Activated CD8-positive, alpha-beta T cell treated with anti-CD3 and anti-CD28 coated beads for 36 hours (primary cell): ENCODE measurements at places on chromosomes 13 and 19.

DNA sequence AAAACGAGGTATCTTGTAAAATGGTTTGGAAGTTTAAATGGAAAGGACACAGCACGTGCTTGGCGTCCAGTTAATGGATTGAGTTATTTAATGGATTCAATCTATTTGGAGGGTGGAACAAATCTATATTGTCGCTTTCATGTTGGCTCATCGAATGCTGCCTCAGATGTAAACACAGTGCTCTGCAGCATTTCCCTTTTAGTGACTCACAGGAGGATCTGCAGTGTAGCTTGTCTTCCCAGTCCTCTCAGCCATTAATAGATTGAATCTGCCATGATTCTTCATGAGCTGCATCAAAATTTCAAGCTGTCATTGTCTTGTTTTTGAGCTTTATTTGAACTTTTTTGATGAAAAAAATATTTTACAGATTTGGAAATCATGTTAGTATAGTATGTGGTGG, 44.7 kb downstream of the DHRS12 start:
- no peak for DNase-seq

DNA sequence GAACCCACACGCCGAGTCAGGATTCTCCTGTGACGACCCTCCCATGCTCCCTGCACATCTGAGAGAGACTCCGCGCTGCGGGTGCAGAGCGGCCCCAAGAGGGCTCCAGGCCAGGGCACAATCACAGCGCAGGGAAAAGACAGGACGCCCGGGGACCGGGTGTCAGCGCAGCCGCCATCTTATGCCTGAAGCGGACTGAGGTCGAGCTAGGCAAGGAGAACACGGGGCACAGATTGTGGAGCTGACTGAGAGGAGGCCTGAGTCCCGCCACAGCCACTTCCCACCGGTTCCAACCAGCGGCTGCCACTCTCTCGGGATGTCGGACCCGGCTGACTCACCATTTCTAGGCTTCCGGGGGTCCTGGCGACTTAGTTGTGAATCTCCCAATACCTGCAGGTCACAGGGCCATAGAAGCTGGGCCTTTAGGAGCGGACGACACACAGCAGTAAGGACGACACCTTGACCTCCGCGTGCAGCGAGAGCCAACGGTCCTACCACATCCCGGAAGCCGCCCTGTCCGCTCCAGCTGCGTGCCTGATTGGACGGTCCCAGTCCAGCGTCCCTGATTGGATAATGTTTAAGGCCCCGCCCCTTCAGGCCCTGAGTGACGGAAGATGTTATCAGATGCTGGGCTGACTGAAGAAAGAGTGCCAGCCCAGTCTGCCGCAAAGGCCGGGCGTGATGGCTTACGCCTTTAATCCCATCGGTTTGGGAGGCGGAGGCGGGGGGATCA, at the start of gene ZNF728:
Gene ZNF728, minus strand, starts transcription at position 487 of the 733 bp plus-strand sequence. Its CDS starts 146 bp downstream, at position 341.
- DNase-seq = peak; percentile 4

DNA sequence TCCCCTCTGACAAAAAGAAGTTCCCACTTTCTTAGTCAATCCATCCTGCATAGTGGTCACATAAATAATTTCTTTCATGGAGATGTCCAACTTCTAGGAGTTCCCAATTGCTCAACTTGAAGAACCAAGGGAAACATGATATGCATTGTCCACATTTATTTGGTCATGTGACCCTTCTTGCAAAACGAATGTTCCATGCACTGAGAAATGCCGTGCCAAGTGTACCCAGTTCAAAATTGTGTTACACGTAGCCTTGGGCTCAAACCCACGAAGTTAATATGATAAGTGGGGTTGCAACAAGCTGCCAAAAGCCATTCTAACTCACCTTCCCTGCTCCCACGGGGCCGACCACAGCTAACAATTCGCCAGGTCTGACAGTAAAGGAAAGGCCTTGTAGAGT, 113.1 kb downstream of the ABCC4 start:
- DNase-seq = no peak

- DNase-seq = no peak
Measured at GRCh38 chr13:34164582-34164981, 346.6 kb downstream of the RFC3 start.

DNA sequence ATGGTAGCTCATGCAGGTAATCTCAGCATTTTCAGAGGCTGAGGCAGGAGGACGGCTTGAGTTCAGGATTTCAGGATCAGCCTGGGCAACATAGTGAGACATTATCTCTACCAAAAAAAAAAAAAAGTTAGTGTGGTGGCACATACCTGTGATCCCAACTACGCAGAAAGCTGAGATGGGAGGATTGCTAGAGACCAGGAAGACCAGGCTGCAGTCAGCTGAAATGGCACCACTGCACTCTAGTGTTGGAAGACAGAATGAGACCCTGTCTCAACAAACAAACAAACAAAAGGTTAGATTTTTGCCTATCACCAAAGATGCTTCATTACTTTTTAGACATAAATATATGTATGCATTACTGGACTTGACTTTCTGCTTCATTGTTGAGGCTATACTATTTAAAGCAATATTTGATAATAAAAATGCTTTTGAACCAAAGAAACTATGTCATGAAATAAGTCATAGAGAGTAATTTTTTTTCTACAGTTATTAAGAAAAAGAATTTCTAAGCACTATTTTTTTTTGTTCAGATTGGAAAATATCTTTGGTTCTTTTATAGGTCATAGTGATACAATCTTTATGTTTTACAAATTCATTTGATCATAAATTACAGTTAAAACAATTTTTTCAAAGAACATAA, 1180.1 kb upstream of the ATXN8OS start:
- no peak for DNase-seq

- no peak for DNase-seq
Measured at GRCh38 chr13:40275636-40276035, 390.8 kb downstream of the FOXO1 start.

GRCh38 chr19:53871454-53871853, 3.8 kb downstream of the MYADM start:
- DNase-seq = no peak

DNA sequence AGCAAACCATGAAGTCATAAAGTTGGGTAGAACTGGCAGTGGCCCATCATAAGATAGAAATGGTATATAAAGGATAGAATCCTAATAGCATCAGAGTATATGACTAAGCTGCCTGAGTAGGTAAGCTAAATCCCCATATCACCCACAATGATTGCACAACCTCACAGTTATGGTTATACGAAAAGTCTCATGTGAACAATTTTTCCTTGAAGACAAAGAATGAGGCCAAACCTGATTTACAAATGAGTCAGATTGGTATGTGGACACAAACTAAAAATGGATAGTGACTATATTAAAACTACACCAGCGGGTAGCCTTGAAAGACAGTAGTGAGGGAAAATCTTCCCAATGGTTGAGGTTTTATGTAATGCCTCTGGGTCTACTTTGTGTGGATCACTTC, 40.9 kb upstream of the UFM1 start:
- DNase-seq = no peak

DNA sequence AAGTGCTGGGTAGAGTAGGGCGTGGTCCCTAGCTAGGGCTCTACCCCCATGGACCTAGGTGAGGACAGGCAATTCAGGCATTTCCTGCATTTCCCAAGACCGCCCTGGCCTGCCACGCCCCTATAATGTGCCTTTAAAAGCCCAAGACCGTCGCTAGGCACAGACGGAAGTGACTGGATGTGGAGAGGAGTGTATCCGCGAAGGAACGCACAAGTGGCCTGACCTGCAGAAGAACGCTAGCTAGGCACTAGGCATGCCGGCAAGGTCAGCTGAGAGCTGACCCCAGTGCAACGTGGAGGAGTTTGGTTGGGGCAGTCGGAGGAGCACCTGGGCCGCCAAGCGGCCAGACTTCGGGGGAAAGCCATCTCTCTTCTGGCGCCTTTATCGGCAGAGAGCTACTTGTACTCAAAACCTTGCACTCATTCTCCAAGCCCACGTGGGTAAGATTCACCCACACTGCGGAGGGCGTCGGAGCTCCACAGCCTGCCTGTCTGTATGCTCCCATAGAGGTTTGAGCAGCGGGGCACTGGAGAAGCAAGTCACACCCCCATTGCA, 370.0 kb downstream of the FGF9 start:
- peak; percentile 29 for DNase-seq

DNA sequence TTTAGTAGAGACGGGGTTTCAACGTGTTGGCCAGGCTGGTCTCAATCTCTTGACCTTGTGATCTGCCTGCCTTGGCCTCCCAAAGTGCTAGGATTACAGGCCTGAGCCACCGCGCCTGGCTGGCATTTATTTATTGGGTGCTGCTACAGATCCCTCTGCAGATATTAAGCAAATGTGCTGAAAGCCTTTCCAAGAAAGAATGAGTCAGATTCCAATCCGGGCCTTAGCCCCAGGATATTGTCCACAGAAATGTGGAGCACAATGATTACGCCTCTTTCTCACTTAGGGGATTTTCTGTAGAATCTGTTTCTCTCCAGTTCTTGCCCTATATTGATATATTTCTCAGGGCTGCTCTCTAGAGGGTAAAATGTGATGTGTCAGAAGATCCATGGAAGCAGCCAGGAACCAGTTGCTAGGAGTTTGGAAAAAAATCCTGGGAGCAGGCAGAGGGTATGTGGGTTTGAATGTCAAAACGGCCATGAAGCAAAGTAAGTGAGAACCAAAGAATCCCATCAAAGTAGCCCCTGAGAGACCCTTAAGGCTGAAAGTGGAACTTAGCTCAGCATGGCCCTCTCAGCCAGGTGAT, 24.8 kb upstream of the IGFL4 start:
- DNase-seq = no peak

- no peak for DNase-seq
Measured at GRCh38 chr19:18610245-18610555, 2.5 kb upstream of the TMEM59L start.
